ENCODE measurements at places on chromosomes 13 and 19.

GRCh38 chr13:39684531-39685137 lies 29.2 kb downstream of the COG6 start:
- no peak for DNase-seq

DNA sequence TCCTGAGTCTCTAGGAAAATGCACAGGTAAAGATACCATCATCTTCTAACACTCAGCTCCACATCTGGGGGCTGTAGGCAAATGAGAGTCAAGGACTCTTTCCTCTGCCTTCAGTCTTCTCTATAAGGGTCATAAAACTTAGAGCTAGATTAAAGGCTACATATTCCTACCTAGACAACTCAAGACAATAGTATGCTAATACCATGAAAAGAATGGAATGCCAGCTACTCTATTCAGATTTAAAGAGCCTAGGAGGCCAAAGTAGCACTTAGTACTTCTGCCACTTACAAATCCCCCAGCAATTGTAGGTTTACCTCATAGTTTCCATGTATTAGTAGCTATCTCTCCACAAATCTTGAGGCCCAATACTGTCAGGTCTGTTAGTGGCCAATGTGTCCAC lies 453.0 kb downstream of the SLITRK5 start:
- DNase-seq, result no peak

DNA sequence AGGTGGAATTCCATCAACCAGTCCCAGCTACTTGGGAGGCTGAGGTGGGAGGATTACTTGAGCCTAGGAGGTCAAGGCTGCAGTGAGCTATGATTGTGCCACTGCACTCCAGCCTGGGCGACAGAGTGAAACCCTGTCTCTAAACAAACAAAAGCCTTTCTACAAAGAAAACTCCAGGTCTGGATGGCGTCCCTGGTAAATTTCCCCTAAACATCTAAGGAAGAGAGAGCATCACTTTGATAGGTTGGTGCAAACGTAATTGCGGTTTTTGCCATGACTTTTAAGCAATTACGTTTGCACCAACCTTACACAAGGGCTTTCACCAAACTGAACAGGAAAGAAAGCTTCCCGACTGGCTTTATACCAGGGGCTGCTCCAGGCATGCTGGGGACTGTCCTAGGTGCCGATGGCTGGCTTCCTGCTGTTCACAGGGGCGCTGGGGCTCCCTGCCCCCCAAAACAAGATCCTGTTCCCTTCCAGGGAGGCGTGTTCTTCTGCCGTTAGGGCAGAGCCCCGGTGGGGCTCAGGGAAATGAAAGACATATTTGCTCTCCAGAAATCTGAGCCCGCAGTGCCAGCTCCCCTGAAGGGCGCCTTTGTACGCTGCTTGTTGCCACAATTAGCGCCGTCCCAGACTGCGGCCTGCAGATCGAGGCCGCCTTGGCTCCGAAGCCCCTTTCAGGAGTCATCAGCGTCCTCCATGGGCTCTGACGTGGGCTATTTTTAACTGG lies 38.7 kb upstream of the KLF2 start:
- DNase-seq, result peak; percentile 42

- no peak for DNase-seq
Measured at GRCh38 chr13:97537110-97537509, 103.1 kb downstream of the RAP2A start.

DNA sequence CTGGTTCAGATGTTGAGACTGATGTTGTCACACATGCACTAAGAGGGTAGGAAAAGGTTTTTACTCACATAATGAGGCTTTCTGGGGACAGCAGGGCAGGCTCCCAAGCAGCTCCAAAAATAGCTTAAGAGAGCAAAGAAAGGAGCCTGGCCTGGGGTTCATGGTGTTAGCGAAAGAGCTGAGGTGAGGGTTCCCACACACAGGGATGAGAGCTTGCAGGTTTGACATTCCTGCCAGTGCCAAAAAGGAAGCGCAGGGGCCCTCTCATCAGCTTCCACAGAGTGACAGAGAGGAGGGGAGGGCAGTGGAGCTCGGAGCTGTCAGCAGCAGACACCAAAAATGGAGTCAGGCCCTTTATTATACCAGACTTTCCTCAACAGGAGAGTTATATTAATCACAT lies 65.5 kb upstream of the FAM216B start:
- no peak for DNase-seq

GRCh38 chr19:51274049-51274770 lies 23.3 kb downstream of the SIGLECL1 start:
- DNase-seq, result no peak

DNA sequence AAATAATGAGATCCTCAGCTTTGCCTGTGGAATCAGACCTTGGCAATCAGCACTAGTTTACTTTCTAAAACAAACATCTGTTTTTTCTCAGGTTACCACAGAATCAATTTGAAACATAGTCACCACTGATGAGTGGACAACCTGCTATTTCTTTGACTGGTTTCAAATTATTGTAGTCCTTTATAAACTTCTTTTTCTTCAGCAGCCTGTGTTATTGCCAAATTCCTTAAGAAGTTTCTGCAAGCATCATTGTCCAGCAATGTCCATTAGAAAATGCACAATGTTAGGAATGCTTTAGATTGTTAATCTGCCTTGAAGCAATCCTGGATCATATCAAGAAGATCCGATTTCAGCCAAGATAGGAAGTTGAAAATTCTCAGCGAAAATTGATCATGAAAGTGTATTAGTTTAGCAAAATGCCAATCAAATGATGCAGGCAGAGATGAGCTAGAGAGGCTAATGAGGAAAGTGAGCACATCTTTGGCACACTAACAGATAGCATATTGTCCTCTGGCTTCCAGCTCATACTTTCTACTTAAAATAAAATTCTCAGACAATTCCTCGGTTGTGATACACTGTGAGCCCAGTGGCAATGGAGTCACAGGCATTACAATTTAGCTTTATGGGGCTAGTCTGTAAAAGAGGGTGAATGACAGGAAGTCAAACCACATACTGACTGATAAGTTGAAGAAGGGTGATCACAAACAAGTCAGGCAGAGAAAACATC lies 270.6 kb downstream of the SLITRK6 start:
- no peak for DNase-seq

GRCh38 chr13:54449922-54450321 lies 1421.3 kb downstream of the OLFM4 start:
- DNase-seq, result no peak

DNA sequence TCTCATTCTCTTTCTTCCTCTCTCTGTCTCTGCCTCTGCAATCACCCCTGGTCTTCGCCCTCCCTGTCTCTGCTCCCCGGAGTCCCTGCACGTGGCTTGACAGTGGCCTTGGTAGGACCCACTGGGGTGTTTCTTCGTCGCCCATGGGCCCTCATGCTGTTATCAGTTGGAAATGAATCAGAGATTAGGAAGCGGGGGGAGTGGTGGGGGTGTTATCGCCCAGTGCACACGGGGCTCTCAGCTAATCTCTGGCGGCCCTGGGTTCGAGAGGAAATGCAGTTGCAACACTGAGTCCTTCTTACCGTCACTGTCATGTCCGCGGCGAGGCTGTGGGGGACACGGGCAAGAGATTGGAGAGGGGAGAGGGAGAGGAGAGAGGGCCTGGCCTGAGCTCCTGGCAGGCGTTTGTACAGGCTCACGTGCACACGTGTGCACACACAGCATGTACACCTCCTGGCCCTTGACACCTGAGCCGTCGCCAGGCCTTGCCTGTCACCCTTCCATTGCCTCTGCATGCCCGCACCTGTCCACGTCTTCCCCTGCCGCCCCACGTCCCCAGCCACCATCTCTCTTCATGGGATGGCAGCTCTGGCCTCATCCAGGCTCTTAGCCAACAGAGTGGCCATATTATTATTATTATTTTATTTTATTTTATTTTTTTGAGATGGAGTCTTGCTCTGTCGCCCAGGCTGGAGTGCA lies 37.8 kb upstream of the SLC7A10 start:
- DNase-seq, result no peak

DNA sequence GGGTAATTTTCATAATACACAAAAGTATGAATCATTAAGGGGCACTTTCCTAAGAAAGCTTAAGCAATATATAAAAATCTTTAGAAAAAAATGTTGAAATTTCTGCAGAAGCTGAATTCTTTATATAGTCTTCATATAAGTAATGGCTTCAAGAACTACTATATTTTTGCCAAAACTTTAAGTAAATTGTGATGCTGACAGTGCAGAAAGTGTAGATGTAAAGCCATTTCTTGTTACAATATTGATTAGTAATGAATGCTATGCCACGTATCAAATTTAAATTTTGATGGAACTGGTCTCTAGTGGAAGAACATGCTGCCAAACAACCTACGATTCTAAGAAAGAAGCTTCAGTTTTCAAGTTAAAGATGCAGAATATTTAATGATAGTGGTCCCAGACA lies 1210.0 kb downstream of the SLITRK1 start:
- no peak for DNase-seq

DNA sequence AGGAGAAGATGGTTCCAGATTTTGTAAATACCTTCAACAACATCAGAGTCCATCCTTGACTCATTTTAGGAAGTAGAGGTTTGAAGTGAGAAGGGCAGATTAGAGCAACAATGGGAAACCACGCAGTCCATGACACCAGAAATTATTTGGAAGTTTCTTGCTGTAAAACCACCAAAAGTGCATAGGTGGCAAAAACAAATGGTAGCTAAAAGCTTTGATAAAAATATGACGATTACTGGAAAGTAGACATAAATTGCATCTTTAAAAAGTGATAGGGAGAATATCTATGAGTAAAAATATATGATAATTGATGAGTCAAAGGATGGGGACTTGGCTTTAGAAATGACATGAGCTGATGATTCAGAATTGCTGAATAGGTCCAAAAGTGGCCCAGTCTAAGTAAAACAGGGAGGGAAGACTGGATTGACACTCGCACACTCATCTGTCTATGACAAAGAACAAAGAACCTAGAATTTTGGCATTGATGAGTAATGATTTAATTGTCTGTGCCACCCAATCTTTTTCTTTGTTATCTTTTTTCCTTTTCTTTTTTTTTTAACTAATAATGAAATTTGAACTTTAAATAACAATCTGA lies 472.2 kb downstream of the MYO16 start:
- no peak for DNase-seq

DNA sequence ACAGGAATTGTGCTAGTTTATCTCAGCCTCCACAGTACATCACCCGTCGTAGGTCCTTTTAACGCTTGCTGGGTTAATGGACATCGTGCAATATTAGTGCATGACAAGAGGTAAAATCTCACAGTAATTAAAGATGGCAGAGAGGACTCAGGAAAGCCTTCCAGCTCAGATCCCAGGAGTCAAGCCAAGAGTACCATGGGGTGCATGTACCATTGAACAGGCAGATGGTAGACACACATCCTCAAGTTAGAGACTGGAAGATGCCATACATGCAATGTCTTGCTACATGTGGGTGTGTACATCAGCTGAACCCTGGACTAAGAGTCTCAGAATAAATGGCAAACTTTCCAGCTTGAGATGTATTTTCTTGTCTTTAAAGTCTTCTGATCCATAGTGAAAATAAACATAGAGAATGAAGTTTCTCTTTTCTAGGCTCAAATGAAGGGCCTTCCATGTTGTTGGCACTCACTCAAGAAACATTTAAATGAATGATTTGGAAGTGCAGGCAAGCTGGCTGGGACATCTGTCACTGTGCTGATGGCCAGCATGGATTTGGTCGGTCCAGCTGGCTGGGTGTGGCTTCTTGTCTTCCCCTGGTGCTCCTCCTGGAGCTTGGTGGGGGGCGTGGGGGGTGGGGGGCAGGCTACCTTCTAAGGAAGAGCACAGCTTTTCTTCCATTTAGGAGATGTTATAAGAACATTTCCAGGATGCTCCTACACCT lies 290.9 kb upstream of the MAB21L1 start:
- DNase-seq, result no peak

- DNase-seq, result no peak
Measured at GRCh38 chr19:3798137-3798536, 12.0 kb upstream of the MATK start.

- DNase-seq, result no peak
Measured at GRCh38 chr19:11446652-11447301, 11.3 kb downstream of the PRKCSH start.

DNA sequence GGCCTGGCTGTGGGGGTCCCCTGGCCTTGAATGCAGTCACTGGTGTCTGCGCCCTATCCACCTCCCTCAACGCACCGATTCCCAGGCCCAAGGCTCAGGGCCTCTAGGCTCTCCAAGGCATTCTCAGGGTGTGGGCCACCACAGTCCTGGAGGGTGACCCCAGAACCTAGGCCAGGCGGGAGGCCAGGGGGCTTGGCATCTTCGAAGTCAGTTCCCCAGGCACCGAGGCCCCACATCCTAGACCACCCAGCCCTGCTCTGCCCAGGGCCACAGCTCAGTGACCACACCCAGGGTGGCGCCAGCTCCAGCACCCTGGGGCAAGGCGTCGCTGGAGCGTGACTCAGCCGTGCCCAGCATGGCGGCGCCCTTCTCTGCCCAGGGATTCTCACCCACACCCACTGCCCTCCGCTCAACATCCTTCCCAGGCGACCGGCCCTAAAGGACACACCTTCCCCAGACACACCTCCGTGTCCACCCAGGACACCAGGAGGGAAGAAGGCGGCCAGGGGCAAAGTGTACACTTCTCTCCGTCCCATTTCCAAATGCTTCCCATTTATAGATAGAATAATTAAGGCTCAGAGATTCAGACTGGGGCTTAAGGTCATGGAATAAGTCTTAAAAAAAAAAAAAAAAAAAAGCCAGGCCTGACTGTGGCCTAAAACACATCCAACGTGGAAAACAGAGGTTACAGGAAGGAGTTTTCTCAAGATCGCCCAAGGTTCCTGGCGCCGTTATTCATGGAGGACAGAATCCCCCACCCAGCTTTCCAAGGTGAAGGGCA lies 36.4 kb upstream of the NANOS3 start:
- DNase-seq, result no peak

DNA sequence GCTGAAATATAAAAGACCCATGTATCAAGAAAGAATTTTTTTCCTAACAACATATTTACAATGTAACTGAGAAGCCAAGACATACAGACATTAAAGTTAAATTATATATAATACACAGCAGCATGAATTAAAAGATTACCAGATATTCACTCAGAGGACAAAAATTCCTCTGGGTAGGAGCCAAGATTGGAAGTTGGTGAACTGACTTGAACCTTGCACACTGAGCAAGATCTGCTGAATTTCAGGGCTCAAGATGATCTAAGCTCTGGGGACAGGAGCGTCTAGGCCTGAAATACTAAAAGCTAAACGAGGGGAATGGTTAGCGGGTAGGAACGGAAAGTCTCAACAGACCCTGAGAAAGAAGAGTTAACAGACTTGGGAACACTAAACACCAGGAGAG lies 8.5 kb downstream of the FOXO1 start:
- DNase-seq, result no peak

- DNase-seq, result no peak
Measured at GRCh38 chr13:101090287-101090686, 326.0 kb downstream of the NALCN start.

DNA sequence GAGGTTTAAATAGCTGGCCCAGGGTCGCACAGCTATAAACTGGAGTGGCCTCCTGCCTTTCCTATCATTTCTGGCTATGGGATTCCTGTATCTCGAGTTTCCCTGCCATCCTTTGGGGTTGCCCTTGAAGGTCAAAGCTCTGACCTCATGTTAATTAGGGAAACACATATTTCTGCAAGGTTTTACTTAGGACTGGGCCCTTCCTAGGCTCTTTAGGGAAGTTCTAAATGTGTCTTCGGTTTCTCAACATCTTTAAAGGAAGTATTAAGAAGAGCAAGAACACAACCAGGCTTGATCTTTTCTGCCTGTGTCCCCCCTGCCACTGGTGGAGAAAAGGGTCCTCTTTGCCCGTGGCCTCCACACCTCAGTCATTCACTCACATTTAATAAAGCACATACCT lies 10.8 kb downstream of the LCP1 start:
- no peak for DNase-seq
